ENCODE measurements at places on chromosomes 13 and 19.

GRCh38 chr13:112059457-112060281, 7.3 kb upstream of the SOX1 start:
- DNase-seq: no peak

DNA sequence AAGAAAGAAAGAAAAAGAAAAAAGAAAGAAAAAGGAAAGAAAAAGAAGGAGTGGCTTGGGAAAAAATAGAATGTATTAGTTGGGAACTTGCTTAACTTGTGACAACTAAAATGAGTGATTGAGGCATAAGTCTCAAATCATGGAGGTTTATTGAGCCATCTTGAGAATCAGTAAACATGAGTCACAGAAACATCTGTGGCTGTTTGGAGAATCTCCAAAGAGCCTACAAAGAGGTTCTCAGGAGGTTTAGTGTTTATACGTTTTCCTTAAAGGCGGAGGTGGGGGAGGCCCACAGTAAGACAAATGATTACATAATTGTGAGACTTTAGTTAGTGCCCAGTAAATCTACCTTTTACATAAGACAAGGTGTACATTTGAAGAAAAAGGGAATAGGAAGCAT, 38.6 kb downstream of the WDR87 start:
- no peak for DNase-seq

- DNase-seq: no peak
These were observed 267.8 kb downstream of the FGF9 start for GRCh38 chr13:21938636-21939035.

GRCh38 chr13:100409132-100409531, 179.5 kb downstream of the GGACT start:
- DNase-seq: no peak

GRCh38 chr19:13127811-13128575, 9.9 kb downstream of the NACC1 start:
- no peak for DNase-seq

- no peak for DNase-seq
These were observed 7.5 kb downstream of the RPS9 start for GRCh38 chr19:54207983-54208783.

DNA sequence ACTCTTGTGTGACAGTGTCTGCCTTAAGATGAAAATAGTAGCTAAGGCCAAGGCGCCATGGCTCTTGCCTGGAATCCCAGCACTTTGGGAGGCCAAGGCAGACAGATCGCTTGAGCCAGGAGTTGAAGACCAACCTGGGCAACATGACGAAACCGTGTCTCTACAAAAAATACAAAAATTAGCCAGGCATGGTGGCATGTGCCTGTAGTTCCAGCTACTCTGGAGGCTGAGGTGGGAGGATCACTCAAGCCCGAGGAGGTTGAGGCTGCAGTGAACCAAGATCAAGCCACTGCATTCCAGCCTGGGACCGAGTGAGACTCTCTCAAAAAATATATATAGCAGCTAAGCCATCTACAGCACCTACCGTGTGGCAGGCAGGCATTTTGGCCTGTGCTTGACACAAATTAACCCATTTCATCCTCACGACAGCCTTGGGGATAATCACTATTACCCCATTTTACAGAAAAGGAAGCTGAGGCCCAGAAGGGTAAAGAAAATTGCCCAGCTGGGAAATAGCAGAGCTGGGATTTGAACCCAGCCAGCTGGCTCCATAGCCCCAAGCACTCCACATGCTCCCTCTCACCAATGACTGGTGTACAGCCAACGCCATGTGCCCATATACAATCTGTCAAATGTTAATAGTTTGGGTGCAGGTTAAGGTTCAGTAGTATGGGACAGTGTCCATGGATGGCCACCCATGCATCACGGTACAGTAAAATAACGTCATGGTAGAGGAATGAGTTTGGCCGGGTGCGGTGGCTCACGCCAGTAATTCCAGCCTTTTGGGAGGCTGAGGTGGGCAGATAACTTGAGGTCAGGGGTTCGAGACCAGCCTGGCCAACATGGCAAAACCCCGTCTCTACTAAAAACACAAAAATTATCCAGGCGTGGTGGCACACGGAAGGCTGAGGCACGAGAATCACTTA, 3.1 kb downstream of the SLC1A5 start:
- no peak for DNase-seq

GRCh38 chr13:110162053-110162452, 144.9 kb downstream of the COL4A1 start:
- DNase-seq: no peak

- DNase-seq: no peak
These were observed 54.9 kb upstream of the SLITRK6 start for GRCh38 chr13:85853901-85854663.

GRCh38 chr13:20303636-20304035, 71.5 kb upstream of the GJB6 start:
- no peak for DNase-seq

DNA sequence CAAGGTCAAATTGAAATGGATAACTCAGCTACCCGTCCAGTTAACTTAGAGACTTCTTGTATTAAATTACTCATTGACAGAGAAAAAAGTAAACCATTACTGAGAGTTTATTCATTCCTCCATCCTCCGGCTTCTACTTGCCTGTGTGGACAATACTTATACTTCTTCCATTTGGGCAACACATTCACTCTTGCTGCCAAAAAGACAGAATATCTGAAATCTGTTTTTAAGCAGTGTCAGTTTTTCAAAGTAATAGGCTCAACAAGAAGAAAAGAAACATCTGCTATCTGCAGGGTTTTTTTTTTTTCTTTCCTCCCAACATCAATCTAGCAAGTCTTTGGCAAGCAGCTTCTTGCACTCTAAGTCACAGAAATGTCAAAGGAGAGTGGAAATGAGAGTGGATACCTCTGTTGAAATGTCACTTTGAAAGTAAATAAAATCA, 1142.8 kb downstream of the PCDH9 start:
- DNase-seq: no peak
